HFFc6 (cell line): ENCODE measurements at places on chromosomes 6 and 20.

DNA sequence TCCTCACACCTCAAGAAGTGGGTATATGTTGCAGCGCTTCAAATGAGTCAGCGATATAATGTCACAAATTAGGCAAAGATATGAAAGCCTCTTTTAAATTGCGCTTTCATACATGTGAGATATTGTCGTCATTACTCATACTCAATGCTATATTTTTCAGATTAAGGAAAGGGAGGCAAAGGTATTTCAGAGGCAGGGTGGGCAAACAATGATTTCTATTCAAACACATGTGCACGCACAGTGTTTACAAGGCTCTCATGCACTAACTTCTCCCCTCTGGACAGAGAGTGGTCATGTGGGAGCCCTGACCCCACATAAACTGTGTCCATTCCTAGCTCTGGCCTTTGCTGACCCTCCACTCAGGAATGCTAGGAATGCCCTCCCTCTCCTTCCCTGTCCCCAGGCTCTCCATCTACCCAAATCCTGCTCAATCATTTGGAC, 112.1 kb upstream of the TMEM170B start:
- H3K4me3 ChIP-seq, result no peak overlapping the region
- H3K27me3 ChIP-seq, result no peaks in the 10 kb centered on the region
- H3K36me3 ChIP-seq, result no peaks in the 10 kb centered on the region
- H3K4me1 ChIP-seq, result peaks cover 73% of the 10 kb centered on the region
- H3K27ac ChIP-seq, result no peak overlapping the region

GRCh38 chr6:128725271-128726233, 157.4 kb upstream of the LAMA2 start:
- H3K4me1 ChIP-seq, result peaks cover 38% of the 10 kb centered on the region
- peak; percentile 48 for DNase-seq
- H3K4me3 ChIP-seq, result no peak overlapping the region
- H3K27ac ChIP-seq, result no peak overlapping the region

GRCh38 chr20:59518881-59519706, 85.2 kb upstream of the PHACTR3 start:
- no peaks in the 10 kb centered on the region for H3K4me1 ChIP-seq
- H3K27ac ChIP-seq, result no peak overlapping the region
- DNase-seq, result peak; percentile 35
- no peaks in the 10 kb centered on the region for H3K36me3 ChIP-seq

- no peak overlapping the region for H3K4me3 ChIP-seq
- no peak overlapping the region for H3K27ac ChIP-seq
- DNase-seq, result no peak
These were observed 10.2 kb downstream of the ARFGEF2 start for GRCh38 chr20:48931527-48932374.

- H3K4me1 ChIP-seq, result no peaks in the 10 kb centered on the region
- H3K27ac ChIP-seq, result no peak overlapping the region
- H3K27me3 ChIP-seq, result peaks cover 21% of the 10 kb centered on the region
- H3K36me3 ChIP-seq, result no peaks in the 10 kb centered on the region
These were observed 520 bp downstream of the KCNK17 start for GRCh38 chr6:39313526-39314272.

- 0 out of 2 replicates have a peak overlapping the region, but pooled peaks have one; percentile 14 for H3K4me3 ChIP-seq
- DNase-seq, result no peak
- H3K27me3 ChIP-seq, result no peaks in the 10 kb centered on the region; the same call in 1 of the 2 replicates
- H3K27ac ChIP-seq, result peak overlapping the region; percentile 66
These were observed 19.8 kb downstream of the XRN2 start for GRCh38 chr20:21322921-21323331.

DNA sequence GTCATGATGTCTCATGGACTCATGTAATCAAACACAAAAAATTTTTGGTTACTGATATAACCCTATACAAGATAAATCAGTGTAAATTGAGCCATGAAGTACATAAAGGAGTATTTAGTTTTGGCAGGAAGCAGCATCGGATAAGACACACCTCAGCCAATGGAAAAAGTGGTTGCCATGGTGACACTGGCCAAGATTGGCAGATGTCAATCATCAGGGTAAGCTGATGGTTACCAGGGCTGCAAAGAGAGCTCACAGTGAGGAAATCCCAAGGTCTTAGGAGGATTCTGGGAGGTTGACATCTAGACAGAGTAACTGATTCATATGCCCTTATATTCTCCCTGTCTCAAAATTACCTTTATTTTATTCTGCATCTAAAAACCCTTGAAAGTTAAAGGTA, 203.8 kb upstream of the PCSK2 start:
- no peaks in the 10 kb centered on the region for H3K4me1 ChIP-seq
- no peaks in the 10 kb centered on the region; the same call in none of the 2 replicates for H3K27me3 ChIP-seq
- H3K36me3 ChIP-seq, result no peaks in the 10 kb centered on the region

- H3K27me3 ChIP-seq, result no peaks in the 10 kb centered on the region
- no peaks in the 10 kb centered on the region for H3K36me3 ChIP-seq
- peak overlapping the region; percentile 94 for H3K27ac ChIP-seq
- DNase-seq, result peak; percentile 70
- H3K4me3 ChIP-seq, result peak overlapping the region; percentile 60
These were observed 52.0 kb downstream of the FRK start for GRCh38 chr6:116008470-116009243.

DNA sequence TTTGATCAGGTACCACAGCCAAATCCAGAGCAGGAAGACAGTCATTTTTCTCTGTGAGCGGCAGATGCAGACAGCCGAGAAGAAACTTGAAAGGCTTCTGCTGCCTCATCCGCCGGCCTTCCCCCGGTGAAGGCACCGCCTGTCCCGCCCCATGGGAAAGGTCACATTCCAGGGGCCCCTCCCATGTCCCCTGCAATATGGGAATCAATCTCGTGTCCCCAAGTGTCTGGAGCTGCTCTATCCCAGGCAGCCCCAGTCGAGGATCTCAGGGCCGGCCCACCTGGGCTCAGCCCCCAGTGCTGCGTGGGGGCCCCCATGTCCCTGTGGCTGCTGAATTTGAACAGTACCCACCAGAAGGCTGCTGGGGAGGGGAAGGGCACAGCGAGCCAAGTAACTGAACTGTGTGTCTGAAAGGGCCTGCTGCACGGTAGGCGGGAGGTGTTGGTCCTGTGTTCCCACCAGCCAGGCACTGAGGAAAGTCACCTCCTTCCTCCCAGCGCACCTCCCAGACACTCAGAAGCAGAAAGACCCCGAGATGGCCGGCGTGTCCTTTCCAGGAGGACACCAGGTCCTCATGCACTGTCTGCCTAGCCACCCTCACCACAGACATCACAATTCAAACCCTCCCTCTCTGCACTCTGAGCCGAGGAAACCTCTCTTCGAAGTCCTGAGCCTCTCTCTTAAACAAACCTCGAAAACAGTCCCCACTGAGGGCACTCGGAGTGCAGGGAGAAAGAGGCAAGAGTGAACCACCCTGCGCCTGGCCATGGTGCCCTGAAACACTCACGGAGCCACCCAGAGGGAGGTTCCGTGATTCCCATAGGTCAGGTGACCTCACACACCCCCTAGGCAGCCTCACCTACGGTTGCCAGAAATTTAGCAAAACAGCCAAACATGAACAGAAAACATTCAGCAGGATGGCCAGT, 99.3 kb downstream of the PSMB1 start:
- H3K27ac ChIP-seq, result no peak overlapping the region
- peaks cover 8% of the 10 kb centered on the region for H3K4me1 ChIP-seq
- no peak overlapping the region for H3K4me3 ChIP-seq
- no peak for DNase-seq
- peaks cover 4% of the 10 kb centered on the region for H3K27me3 ChIP-seq

DNA sequence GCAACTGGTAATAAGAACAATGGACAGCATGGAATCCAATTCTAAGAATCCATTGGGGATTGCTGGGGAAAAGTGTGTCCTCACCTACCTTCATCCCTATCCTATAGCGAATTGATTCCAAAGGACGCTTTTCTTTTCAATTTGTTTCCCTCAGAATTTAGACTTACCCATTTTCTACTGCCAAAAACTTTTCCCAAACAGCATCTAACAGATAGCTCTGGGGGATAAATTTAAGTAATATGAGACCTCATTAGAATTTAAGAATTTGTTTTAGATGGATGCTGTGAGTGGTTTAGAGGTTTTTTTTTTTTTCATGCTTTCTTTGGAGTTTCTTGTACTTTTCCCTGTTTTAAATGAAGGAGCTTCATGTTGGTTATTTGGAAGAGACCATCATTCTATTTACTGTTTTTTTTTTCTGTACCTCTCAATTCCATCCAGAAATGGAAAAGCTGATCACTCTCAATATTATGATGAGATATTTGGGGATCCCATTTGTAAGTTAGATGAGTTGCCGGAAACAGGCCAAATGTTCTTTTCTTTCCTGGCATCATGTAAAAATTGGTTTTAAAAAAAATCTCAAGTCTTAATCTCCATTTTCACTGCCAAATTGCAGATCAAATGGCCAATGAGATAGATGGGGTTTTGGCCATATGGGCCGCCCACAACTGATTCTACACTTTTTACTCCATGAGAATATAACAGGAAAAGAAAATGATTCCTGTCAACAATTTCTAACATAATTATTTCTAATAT, 105.7 kb downstream of the BCAS1 start:
- H3K27me3 ChIP-seq, result peaks cover 10% of the 10 kb centered on the region
- peaks cover 5% of the 10 kb centered on the region; the same call in 1 of the 2 replicates for H3K4me1 ChIP-seq
- no peaks in the 10 kb centered on the region for H3K36me3 ChIP-seq
- no peak overlapping the region for H3K4me3 ChIP-seq
- no peak overlapping the region for H3K27ac ChIP-seq

DNA sequence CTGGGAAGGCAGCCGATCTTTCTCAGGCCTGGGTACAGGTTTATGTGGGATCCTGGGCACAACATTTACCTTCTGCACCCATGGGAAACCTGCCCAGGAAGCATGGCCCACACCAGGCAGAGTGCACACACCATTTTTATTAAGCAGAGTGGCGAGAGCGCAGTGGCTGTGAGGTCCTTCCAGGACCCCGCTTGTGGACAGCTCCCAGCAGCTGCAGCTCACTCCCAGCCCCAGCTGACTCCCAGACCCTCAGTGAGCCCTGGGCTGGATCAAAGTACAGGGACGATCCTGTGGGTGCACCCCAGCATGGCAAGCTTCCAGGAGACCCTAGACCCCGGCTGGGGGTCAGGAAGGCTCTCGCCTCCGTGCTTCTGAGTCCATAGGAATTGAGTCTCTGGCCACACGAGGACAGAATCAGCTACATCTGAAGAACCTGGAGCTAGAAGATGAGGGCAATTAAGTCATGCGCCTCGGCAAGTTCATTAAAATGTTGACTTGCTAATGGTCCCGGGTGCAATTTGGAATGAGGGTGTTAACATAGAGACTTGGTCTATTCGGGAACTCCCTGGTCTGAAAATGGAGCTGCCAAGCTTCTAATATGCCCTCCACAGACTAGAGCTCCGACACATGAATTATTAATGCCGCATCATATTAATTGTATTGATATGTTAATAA, 65.4 kb upstream of the SLCO4A1 start:
- H3K4me1 ChIP-seq, result no peaks in the 10 kb centered on the region

- no peaks in the 10 kb centered on the region for H3K36me3 ChIP-seq
- H3K4me1 ChIP-seq, result peaks cover 8% of the 10 kb centered on the region
- no peaks in the 10 kb centered on the region; the same call in none of the 2 replicates for H3K27me3 ChIP-seq
- H3K4me3 ChIP-seq, result no peak overlapping the region
- DNase-seq, result no peak
These were observed 22.1 kb upstream of the ECI2 start for GRCh38 chr6:4157506-4157905.

- no peak overlapping the region for H3K4me3 ChIP-seq
- no peak overlapping the region for H3K27ac ChIP-seq
- H3K4me1 ChIP-seq, result no peaks in the 10 kb centered on the region
These were observed 10.3 kb downstream of the GFRA4 start for GRCh38 chr20:3652676-3653596.

DNA sequence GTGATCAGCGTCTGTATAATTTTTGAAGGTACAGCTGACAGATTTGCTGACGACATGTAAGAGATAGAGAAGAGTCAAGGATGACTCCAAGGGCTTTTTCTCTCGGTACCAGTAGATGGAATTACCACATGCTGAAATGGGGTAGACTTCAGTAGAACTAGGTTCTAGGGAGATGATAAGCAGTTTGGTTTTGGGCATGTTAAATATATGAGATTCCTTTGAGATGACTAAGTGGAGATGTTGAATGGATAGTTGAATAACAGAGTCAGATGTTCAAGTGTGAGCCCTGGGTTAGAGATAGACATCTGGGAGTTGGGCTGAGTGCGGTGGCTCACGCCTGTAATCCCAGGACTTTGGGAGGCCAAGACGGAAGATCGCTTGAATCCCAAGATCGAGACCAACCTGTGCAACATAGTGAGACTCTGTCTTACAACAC, 50.0 kb downstream of the PHF20 start:
- H3K27ac ChIP-seq, result peak overlapping the region; percentile 80
- H3K4me3 ChIP-seq, result peak overlapping the region; percentile 16
- peaks cover 52% of the 10 kb centered on the region for H3K4me1 ChIP-seq
- peaks cover 13% of the 10 kb centered on the region for H3K36me3 ChIP-seq

DNA sequence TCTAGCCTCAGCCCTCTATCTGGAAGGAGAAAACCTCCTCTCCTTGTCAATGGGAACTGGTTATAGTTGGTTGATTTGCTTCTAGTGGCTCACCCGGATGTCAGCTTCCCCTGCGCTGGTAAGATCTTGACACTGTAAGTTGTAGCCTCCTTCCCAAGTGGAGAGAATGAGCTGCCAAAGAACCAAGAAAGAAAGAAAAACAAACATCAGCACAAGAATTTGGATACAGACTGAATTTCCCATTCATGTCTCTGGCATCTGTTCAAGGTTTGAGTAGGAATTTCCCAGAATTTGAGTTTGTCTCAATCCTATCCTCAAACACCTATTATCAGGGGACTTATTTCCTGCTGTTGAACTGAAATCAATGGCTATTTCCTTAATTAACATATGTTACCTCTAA, 44.1 kb downstream of the ELOVL2 start:
- no peak for DNase-seq
- H3K4me1 ChIP-seq, result no peaks in the 10 kb centered on the region
- H3K27me3 ChIP-seq, result peaks cover 7% of the 10 kb centered on the region
- no peak overlapping the region for H3K27ac ChIP-seq

- H3K36me3 ChIP-seq, result peaks cover 6% of the 10 kb centered on the region
- no peak for DNase-seq
- H3K27ac ChIP-seq, result no peak overlapping the region
- no peak overlapping the region for H3K4me3 ChIP-seq
These were observed 73.6 kb upstream of the BHLHE23 start for GRCh38 chr20:63080411-63080810.

GRCh38 chr6:109235481-109236038, 140.3 kb downstream of the CEP57L1 start:
- H3K36me3 ChIP-seq, result peaks cover 5% of the 10 kb centered on the region
- no peak for DNase-seq
- no peak overlapping the region for H3K4me3 ChIP-seq
- H3K4me1 ChIP-seq, result peaks cover 39% of the 10 kb centered on the region
- no peak overlapping the region for H3K27ac ChIP-seq
